ENCODE measurements at places on chromosomes 4 and X. TPM values are rescaled to one million over a fixed set of nuclear protein-coding genes. Genes with fewer than 3 reads are reported as not detected.
A peak's percentile ranks its signal among the peaks of the same experiment; 100 is the strongest.

GRCh38 chrX:39409246-39409917 lies 608.1 kb downstream of the MID1IP1 start:
- DNase-seq, result no peak

DNA sequence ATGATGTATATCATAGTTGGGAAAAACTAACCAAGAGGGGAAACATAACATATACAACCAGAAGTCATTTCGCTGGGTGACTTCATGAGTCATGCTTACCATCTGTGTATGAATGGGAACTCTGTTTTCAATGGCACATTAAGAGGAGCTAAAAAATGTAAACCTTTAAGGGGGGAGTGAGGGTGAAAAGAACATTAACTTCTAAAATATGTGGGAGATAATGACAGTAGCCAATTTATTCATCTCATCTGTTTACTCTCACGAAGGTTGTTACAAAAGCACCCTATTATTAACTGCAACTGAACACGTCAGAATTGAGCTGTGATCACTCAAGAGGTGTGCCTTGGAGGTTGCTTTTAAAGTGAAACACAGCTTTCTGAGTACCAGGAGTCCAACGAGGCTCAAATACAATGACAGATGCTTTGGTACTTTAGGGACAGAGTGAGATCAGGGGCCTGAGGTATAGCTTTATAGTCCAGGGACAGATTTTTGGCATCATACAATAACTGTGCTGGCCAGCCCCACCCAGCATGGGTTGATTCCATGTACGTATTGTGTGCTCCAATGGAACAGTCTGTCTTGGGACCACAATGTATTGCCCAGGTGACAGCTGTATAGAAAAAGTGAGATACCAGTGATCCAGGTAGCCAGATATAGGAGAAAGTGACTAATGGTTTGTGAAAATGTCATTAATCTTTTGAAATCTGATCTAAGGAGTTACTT lies 107.3 kb downstream of the AMMECR1 start:
- no peak for DNase-seq

DNA sequence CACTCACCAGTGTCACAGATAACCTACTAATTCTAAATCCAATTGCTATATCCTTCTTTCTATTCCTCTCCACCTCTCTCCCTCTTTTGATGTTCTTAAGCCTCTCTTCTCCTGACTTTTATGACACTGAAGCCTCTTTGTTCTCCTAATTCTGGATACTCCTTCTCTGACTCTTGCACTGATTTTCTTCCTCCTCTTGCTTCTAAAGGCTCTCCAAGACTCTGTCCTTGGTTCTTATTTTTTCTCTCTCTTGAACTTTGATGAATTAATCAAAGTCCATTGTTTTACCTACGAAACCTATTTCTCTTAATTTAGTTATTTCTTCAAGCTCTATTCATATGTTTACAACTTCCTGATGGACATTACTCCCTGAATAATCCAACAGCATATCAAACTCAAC lies 95.7 kb upstream of the TSPAN7 start:
- DNase-seq, result no peak

GRCh38 chr4:176320340-176320975 lies 692 bp downstream of the SPCS3 start:
- peak; percentile 88 for DNase-seq

DNA sequence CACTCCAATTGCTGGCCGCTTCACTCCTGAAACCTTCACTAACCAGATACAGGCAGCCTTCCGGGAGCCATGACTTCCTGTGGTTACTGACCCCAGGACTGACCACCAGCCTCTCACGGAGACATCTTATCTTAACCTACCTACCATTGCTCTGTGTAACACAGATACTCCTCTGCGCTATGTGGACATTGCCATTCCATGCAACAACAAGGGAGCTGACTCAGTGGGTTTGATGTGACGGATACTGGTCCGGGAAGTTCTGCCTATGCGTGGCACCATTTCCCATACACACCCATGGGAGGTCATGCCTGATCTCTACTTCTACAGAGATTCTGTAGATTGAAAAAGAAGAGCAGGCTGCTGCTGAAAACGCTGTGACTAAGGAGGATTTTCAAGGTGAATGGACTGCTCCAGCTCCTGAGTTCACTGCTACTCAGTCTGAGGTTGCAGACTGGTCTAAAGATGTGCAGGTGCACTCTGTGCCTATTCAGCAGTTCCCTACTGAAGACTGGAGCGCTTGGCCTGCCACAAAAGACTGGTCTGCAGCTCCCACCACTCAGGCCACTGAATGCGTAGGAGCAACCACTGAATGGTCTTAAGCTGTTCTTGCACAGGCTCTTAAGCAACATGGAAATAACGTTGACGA lies 35.8 kb upstream of the PRDM8 start:
- no peak for DNase-seq

The ARX gene
- total RNA-seq, result 1.8 TPM

Measured in lung (tissue), 17 donors.